Hematopoietic multipotent progenitor cell treated with erythropoietin and hydrocortisone succinate and interleukin-3 and kit ligand, for 4 days (in vitro differentiated cells): ENCODE measurements at places on chromosomes 13 and 19.

- DNase-seq: peak; percentile 45
Observed at GRCh38 chr19:33390101-33390907, 16.8 kb downstream of the CEBPG start.

- peak; percentile 54 for DNase-seq
Observed at GRCh38 chr19:30696514-30696913, 324.3 kb downstream of the ZNF536 start.

DNA sequence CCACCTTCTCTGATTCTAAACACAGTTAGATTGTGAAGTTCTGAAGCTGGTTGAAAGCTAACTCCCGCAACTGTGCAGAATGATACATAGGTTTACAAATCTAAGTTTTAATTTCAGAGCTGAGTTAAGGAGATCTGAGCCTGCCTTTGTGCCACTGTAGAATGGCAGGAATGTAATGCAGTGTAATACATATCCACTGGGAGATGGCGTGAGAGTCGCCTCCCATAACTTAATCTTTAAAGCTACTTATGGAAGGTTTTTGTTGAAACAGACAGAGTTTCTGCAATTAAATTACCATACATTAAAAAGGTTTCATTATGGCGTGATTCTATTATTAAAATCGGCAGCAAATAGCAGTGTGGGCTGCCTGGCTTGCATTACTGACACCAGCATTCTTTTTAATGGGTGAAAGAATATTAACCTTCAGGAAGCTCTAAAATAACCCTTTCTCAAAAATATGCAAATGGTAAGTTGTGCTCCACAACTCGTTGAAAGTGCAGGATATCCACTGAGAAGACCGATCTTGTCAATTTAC is 257.4 kb downstream of the OLFM4 start:
- no peak for DNase-seq

GRCh38 chr19:38657633-38658222 is 10.3 kb downstream of the ACTN4 start:
- DNase-seq: no peak

DNA sequence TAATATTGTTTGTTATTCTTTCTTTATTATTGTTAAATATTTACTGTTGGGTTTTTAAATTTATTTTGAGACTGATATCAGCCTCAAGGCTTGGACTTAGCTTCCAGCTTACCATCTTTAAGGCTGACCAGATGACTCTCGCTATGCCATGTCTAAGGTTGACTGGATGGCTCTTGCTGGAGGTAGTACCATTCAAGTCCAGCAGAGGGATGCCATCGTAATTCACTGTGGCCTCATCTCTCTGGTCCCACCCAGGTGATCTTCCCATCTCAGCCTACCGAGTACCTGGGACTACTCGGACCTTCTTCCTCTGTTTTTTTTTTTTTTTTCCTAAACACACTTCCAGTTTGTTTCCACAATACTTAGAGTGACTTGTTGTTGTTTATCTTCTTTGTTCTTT is 41.7 kb upstream of the ZNF91 start:
- peak; percentile 27 for DNase-seq
